ENCODE measurements at places on chromosomes 5 and 9. TPM values are rescaled to one million over a fixed set of nuclear protein-coding genes. Genes with fewer than 3 reads are reported as not detected.

GRCh38 chr9:118578467-118578866 is 790.8 kb downstream of the BRINP1 start:
- no peaks in the 10 kb centered on the region for H3K4me1 ChIP-seq
- peak; percentile 3 for DNase-seq
- no peak overlapping the region for H3K27ac ChIP-seq
- H3K4me3 ChIP-seq, result no peak overlapping the region

DNA sequence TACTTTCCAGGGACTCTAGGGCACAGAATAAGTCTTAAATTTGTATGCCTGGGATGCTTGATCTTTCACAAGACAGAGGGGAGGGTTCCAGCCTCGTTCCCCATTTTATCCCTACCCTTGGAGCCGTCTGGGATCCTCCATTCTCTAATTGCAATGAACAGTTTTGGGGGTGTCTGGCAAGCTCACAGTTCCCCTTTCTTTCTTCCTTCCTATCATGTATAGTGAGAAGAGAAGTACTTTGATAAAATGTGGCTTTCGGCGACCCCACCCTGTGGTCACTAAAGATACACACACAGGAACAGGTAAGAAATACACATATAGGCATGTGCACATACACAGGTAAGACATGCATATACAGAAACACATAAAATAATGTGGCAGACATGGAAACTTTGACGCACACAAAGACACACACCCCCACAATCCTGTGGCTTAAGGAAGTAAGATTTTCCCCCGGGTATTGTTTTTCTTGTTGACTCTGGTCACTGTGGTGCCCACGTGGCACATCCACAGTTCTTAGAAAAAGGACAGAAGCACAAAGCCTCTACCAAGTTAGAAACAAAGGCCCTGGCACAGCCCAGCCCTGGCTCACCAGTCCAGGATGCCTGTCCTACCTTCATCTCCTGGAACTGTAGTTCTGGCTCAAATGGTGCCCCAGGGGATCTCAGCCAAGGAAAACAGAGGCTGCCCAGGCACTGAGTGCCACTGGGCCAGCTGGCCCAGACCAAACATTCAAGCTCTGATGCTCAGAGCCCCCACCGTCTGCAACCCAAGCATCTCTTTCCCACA is 6.3 kb upstream of the SMU1 start:
- H3K4me1 ChIP-seq, result peaks cover 6% of the 10 kb centered on the region
- no peaks in the 10 kb centered on the region for H3K27me3 ChIP-seq
- no peak overlapping the region for H3K4me3 ChIP-seq

DNA sequence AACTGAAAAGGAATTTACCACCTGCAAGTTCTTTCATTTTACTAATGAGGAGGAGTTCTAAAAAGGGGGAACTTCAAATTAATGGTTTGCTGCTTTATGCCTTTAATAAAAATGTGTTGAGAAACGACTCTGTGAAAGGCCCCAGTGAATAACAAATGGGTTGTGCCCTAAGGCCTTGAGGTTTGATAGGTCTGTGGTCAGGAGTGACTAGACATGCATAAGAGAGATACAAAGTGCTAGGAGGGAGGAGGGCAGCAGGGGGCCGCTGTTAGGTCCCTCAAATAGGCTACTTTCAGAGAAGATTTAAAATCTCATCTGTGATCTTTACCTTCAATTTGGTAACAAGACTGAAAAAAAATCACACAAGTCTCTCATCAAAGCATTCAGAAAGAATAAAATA is 58.3 kb downstream of the FAM81B start:
- DNase-seq, result no peak
- no peaks in the 10 kb centered on the region for H3K27me3 ChIP-seq
- H3K4me1 ChIP-seq, result peaks cover 8% of the 10 kb centered on the region
- H3K36me3 ChIP-seq, result no peaks in the 10 kb centered on the region

The WNT8A gene
- total RNA-seq, result not detected
